Lung (tissue), 17 donors: ENCODE measurements at places on chromosomes 5 and 9. TPM values are rescaled to one million over a fixed set of nuclear protein-coding genes. Genes with fewer than 3 reads are reported as not detected.

DNA sequence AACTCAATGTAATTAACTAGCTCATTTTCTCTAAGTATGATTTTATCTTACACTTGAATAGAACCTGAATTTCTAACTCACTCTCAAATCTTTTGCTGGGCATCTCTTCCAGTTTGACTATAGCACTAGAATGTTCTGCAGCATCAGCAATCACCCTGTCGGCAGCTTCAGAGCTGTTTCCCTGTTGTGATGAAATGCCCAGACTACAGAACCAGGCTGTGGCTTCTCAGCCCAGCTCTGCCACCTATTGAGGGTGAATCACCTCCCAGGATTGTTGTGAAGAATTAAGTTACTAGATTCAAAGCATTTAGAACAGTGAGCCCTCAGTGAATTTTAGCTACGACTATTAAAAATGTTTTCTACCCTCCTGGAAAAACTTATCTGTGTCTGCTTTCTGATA lies 90.4 kb upstream of the ANKRD55 start:
- H3K36me3 ChIP-seq = no peaks in the 10 kb centered on the region
- H3K4me1 ChIP-seq = peaks cover 11% of the 10 kb centered on the region
- no peaks in the 10 kb centered on the region for H3K27me3 ChIP-seq
- no peak overlapping the region for H3K27ac ChIP-seq

- H3K4me1 ChIP-seq = no peaks in the 10 kb centered on the region
- H3K4me3 ChIP-seq = no peak overlapping the region
- no peak for DNase-seq
- no peaks in the 10 kb centered on the region for H3K36me3 ChIP-seq
- H3K27ac ChIP-seq = no peak overlapping the region
Measured at GRCh38 chr9:137530331-137530730, 19.9 kb downstream of the PNPLA7 start.

DNA sequence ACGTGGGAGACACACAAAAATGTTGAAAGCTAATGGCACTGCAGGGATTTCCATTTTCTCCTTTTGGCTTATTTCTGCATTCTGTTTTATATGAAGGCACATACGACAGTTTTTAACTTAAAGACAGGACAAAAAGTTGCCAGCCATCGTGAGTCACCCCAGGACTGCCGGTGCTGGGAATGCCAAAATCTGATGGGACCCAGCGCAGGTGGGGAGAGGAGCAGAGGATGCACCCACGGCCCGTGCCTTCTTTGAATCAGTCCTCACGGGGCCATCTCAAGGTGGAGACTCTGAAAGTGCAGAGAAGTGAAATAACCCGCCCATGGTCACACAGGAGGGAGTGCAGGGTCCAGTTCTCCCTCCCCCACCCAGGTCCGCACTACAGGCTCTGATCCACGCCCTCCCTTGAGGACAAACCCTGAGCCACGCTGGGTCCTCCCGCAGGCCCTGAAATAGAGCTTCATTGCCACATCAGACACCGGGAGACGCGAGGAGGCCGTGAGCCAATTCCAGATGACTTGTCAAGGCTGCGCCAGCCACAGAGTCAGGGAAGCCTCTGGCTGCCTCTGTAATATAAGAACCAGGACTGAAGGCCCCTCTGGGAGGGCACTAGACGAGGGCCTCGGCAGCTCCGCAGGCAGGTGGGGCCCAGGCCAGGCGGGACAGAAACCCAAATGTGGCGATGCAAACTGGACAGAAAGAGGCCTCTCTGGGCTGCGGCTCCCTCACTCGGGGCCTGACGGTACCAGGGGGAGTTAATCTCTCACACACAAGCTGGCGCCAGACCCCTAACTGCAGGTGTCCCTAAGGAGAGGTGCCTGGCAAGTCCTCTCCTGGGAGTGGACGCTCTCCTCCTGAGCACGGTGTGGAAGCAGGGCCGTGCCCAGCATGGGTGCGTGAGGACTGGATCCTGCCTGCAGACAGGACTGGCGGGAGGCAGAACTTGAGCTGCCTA lies 22.9 kb downstream of the ADAMTS2 start:
- no peak overlapping the region for H3K4me3 ChIP-seq
- H3K36me3 ChIP-seq = no peaks in the 10 kb centered on the region
- DNase-seq = no peak
- peaks cover 2% of the 10 kb centered on the region for H3K27me3 ChIP-seq

DNA sequence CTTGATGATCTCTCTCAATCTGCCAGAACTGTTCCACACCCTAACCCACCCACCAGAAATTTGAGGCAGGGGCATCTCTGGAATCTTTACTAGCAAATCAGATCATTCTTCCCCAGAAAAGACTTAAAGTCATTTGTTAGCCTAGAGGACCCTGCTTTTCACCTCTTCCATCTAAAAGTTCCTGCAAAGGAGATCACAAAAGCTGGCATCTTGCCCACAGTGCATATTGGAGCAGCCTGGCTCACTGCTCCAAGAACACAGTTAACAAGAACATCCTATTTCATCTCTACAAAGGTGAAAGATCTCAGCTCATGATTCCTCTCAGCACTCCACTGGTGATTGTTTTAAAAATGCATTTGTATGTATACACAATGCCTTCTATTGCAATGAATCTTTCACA lies 36.3 kb downstream of the GABRP start:
- H3K27ac ChIP-seq = no peak overlapping the region
- H3K27me3 ChIP-seq = no peaks in the 10 kb centered on the region
- no peaks in the 10 kb centered on the region for H3K4me1 ChIP-seq
- H3K36me3 ChIP-seq = no peaks in the 10 kb centered on the region
- no peak overlapping the region for H3K4me3 ChIP-seq

GRCh38 chr9:85007748-85008147 lies 338.2 kb downstream of the NTRK2 start:
- H3K4me1 ChIP-seq = no peaks in the 10 kb centered on the region
- no peaks in the 10 kb centered on the region for H3K36me3 ChIP-seq
- H3K27me3 ChIP-seq = no peaks in the 10 kb centered on the region

DNA sequence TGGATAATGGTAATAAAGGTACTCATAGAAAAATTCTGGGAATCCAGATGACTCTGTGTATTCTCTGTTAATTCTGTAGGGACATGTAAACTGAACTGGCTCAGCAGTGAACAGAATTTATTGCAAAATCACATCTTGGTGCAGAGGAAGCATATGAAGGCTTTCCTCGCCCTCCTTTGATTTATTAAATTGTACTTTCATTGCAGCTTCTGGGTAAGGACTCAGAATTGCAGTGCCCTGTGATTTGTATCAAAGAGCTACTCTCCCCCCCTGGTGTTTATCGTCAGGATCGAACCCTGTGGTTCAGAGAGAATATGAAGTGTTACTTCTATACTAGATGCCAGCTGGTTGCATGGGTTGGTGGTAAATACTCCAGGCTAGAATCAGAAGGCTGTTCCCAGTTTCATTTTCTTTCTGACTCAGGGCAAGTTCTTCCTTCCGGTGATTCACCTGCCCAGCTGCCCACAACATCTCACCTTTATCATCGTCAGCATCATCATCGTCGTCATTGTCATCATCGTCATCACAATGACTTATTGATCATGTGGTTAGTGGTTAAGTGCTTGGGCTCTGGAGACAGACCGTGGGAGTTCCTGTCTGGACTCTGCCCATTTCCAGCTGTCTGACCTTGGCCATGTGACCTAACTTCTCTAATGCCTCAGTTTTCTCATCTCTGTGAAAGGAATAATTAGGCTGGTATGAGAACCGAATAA lies 238.8 kb downstream of the ARHGAP26 start:
- peaks cover 7% of the 10 kb centered on the region for H3K4me1 ChIP-seq
- peak; percentile 69 for DNase-seq
- H3K27ac ChIP-seq = peak overlapping the region; percentile 17
- H3K4me3 ChIP-seq = no peak overlapping the region
- H3K27me3 ChIP-seq = no peaks in the 10 kb centered on the region
- no peaks in the 10 kb centered on the region for H3K36me3 ChIP-seq

- peak; percentile 65 for DNase-seq
- no peaks in the 10 kb centered on the region for H3K4me1 ChIP-seq
- no peaks in the 10 kb centered on the region for H3K36me3 ChIP-seq
Measured at GRCh38 chr9:119370816-119371215, 1.6 kb upstream of the BRINP1 start.

DNA sequence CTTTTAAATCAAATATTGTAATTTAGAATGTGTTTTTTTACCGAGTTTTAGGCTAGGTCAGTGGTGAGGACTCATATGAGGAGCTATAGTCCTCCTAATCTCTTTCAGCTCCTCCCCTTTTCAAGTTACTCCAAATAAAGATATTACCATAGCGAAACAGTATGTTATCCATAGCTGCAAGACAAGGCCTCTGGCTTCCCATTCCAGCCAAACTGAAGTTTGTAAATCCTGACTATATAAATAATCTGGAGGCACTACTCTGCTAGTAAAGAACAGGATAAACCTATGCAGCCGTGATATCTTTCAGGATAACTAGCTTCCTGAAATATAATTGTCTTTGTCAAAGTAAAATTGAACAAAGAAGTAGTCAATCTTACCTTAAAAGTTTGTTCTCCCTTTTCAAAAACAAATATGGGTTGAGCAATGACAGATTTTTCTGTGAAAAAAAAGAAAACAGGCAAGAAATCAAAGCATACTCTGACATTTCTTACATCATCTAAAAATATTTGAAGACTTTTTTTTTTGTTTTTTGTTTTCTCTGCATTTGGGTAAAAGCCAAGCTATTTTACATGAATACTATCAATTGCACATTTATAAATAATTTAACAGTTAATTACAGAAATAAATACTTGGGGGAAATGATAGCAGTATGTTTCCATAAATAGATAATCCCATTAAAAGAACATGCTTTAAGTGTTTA lies 29.3 kb upstream of the NADK2 start:
- no peak overlapping the region for H3K4me3 ChIP-seq
- no peaks in the 10 kb centered on the region for H3K4me1 ChIP-seq
- no peak for DNase-seq
- H3K36me3 ChIP-seq = no peaks in the 10 kb centered on the region

GRCh38 chr5:143896516-143896915 lies 84.6 kb downstream of the HMHB1 start:
- H3K4me1 ChIP-seq = peaks cover 4% of the 10 kb centered on the region
- DNase-seq = no peak
- no peaks in the 10 kb centered on the region for H3K27me3 ChIP-seq
- no peak overlapping the region for H3K27ac ChIP-seq
- H3K4me3 ChIP-seq = no peak overlapping the region

DNA sequence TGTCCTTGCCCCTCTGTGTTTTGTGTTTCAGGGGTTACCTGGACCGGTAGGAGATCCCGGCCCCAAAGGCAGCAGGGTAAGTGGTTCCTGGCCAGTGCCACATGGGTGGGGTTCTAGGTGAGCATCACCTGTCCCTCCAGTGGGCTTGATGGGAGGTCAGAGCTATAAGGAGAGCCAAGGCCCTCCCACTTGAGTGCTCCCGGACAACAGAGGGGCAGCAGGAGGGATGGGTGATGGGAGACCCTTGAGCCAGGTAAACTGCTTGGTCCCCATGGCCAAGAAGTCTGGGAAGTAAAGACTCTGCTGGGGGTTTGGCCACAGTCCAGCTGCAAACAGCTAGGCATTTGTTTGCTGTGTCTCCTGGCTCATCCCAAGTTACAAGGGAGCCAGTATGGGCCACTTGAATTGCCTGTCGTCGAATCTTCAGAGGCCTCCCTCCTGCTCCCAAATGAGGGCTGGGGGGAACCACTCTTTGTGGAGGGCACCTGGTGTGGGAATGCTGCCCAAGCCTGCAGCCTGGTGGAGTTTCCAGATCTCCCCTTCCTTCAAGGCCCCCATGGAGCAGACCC lies 51.0 kb downstream of the COL27A1 start:
- H3K4me1 ChIP-seq = peaks cover 4% of the 10 kb centered on the region
- H3K27me3 ChIP-seq = no peaks in the 10 kb centered on the region
- no peak for DNase-seq
- H3K36me3 ChIP-seq = no peaks in the 10 kb centered on the region

- no peak overlapping the region for H3K4me3 ChIP-seq
- DNase-seq = no peak
- no peaks in the 10 kb centered on the region for H3K27me3 ChIP-seq
- peaks cover 16% of the 10 kb centered on the region for H3K4me1 ChIP-seq
- H3K27ac ChIP-seq = no peak overlapping the region
Measured at GRCh38 chr5:157965989-157966388, 107.0 kb upstream of the CLINT1 start.

DNA sequence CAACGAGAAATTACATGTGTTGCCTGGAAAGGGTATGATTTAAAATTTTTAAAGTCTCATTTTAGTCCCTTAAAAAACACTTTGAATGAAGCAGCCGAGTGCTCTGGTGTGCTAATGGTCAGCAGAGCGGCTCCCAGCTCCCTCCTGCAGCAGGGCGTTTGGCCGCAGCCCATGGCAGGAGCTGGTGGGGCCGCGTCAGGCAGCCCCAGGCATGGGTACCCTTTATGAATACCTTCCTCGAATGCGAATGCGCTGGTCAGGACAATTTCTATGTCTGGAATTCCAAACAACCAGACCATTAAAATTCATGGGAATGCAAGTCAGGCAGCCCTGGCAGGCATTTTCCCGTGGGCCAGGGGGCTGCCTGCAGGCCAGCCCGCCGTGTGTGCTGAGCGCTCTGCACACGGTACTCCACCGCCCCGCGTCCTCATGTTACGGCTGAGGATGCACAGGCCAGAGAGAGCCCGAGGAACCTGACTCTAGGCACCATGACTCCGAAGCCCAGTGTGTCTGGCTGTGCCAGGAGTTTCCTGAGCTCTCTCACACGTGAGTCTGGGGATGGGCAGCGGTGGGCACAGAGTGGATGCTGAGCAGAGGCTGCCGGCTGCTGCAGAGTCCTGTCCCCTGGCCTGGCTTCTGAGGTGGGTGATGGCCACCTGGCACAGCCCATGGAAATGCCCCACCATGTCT lies 123.7 kb downstream of the WNK2 start:
- no peaks in the 10 kb centered on the region for H3K27me3 ChIP-seq
- no peaks in the 10 kb centered on the region for H3K4me1 ChIP-seq
- no peaks in the 10 kb centered on the region for H3K36me3 ChIP-seq

GRCh38 chr5:174414315-174414710 lies 310.1 kb upstream of the MSX2 start:
- H3K4me3 ChIP-seq = no peak overlapping the region
- DNase-seq = no peak

GRCh38 chr5:132224716-132225115 lies 2.9 kb downstream of the P4HA2 start:
- H3K4me1 ChIP-seq = peaks cover 27% of the 10 kb centered on the region
- H3K4me3 ChIP-seq = no peak overlapping the region
- H3K27ac ChIP-seq = peak overlapping the region; percentile 78

DNA sequence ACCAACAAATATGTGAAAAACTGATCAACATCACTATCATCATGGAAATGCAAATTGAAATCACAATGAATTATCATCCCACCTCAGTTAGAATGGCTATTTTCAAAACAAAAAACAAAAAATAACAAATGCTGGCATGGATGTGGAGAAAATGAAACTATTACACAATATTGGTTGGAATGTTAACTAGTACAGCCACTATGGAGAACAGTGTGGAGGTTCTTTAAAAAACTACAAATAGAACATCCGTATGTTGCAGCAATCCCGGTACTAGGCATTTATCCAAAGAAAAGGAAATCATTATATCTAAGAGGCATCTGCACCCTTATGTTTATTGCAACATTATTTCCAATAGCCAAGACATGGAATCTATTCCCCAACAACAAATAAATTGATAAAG lies 9.0 kb upstream of the IFNA5 start:
- no peaks in the 10 kb centered on the region for H3K27me3 ChIP-seq
- no peaks in the 10 kb centered on the region for H3K36me3 ChIP-seq
- H3K4me3 ChIP-seq = no peak overlapping the region
- no peaks in the 10 kb centered on the region for H3K4me1 ChIP-seq
- no peak for DNase-seq

The PTPRD gene
- 23.1 TPM for total RNA-seq

The BDP1 gene
- 59.1 TPM for total RNA-seq

The ANKRD20A1 gene
- 0.80 TPM for total RNA-seq

The OTP gene
- not detected for total RNA-seq

The PCDHGA2 gene
- 5.5 TPM for total RNA-seq

The SKP2 gene
- 30.6 TPM for total RNA-seq

The IL4 gene
- total RNA-seq = not detected

The SYK gene
- total RNA-seq = 22.3 TPM

The DMRT3 gene
- not detected for total RNA-seq

The NR2F1 gene
- 57.3 TPM for total RNA-seq

The LCN9 gene
- total RNA-seq = not detected
